ENCODE measurements at places on chromosomes 1 and 21. TPM values are rescaled to one million over a fixed set of nuclear protein-coding genes. Genes with fewer than 3 reads are reported as not detected.

GRCh38 chr1:30058970-30059369 lies 664.4 kb downstream of the MATN1 start:
- H3K27me3 ChIP-seq, result peaks cover 7% of the 10 kb centered on the region
- H3K4me1 ChIP-seq, result no peaks in the 10 kb centered on the region
- no peak overlapping the region for H3K27ac ChIP-seq
- H3K4me3 ChIP-seq, result no peak overlapping the region

Gene CFAP141
- not detected for total RNA-seq

GRCh38 chr1:222049176-222049575 lies 307.3 kb upstream of the DUSP10 start:
- DNase-seq, result no peak
- no peaks in the 10 kb centered on the region for H3K36me3 ChIP-seq
- peaks cover 9% of the 10 kb centered on the region for H3K27me3 ChIP-seq
- H3K4me3 ChIP-seq, result no peak overlapping the region
- H3K27ac ChIP-seq, result no peak overlapping the region

DNA sequence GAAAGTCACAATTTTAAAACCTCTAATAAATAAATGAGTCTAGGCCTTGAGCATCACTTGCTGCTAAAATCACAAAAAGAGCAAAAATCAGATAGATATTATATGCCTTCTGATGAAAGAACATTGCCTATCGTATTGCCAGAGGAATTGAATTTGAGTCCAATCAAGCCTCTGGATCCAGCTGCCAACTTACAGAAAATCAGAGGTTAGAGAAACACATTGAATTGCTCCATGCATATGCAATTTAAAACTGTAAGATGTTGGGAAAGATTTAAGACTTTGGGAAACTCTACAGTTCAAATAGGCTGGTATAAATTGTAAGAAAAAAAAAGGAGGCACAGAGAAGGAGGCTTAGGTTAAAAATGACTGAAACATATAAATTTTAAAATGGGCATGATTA lies 93.5 kb downstream of the TM2D1 start:
- no peak overlapping the region for H3K27ac ChIP-seq
- no peak for DNase-seq
- no peaks in the 10 kb centered on the region for H3K36me3 ChIP-seq
- no peaks in the 10 kb centered on the region for H3K27me3 ChIP-seq

Gene YIPF1
- total RNA-seq, result 48.5 TPM

Gene G0S2
- total RNA-seq, result 9.6 TPM

GRCh38 chr1:97423403-97423802 lies 497.4 kb downstream of the DPYD start:
- no peak for DNase-seq
- H3K36me3 ChIP-seq, result no peaks in the 10 kb centered on the region
- no peak overlapping the region for H3K4me3 ChIP-seq
- H3K27me3 ChIP-seq, result no peaks in the 10 kb centered on the region

Gene NGF
- total RNA-seq, result not detected

DNA sequence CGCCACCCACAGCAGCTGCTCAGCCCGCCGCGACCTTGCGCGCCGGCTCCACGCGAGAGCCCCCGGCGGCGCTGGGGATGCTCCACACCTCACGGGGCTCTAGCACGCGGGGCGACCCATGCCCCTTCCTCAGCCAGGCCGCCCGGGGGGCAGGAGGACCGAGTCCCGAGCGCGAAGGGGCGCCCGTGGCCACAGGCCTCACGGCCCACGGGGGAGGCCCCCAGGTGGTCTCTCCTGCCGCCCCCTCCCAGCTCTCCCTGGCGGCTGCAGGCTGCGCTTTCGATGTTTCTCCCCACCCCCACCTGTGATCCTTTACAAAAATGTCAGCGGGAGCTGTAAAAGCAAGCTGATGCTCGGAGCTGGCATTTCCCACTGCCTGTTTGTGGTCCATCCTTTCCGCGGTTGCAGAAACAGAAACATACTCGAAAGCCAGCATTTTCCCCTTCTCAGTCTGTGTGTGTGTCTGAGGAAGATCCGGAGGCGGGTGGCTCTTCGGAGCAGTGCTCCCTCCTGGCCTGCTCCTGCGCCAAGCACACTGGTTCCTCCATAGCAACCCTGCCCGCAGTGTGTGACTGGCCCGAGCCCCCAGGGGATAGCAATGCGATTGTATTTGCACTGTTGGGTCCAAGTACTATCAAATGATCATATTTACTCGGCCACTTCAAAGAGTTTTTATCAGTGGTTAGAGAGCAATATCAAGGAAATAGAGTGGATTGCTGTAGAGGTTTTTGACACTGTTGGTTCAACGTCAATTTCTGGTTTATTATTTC lies 2.1 kb downstream of the KIF26B start:
- no peak overlapping the region for H3K27ac ChIP-seq
- peak overlapping the region; percentile 89 for H3K4me3 ChIP-seq
- peak; percentile 5 for DNase-seq
- H3K36me3 ChIP-seq, result peaks cover 2% of the 10 kb centered on the region
- peaks cover 65% of the 10 kb centered on the region for H3K27me3 ChIP-seq

Gene MATN1
- total RNA-seq, result 1.2 TPM

DNA sequence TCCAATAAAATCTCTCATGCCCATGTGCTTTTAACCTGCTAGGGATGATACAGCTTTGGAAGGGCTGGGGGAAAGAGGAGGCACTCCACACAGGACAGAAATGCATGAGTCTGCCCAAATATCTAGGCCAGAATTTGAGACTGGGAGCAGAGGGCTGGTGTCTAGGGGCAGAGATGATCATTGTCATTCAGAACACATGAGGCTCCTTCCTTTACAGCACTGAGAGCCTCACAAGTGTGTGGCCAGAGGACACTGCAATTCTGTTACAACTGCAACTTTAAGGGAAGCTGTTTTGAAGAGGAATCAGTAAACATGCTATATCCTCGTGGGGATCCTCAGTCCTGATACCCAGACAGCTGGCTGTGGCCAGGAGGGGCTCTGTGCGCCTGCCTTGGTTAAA lies 541.3 kb downstream of the OMA1 start:
- H3K4me1 ChIP-seq, result no peaks in the 10 kb centered on the region
- no peak for DNase-seq
- no peak overlapping the region for H3K27ac ChIP-seq
- no peak overlapping the region for H3K4me3 ChIP-seq

DNA sequence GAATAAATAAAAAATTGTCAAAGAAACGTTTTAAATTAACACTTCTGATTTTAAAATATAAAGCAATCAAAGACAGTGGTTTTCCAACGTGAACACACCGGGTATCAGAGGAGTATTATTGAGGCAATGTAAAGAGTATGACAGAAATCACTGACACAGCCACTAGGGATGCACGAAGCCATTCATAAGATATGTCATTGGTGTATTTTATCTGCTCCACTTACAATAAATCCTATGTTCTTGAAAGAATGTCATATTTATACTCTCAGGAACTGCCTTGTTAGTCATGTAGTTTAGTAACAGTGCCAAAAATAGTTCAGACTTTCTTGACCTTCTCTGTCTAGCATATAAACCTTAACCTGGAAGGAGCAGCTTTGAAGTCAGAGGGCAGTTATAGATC lies 835.0 kb upstream of the NCAM2 start:
- H3K27ac ChIP-seq, result no peak overlapping the region
- H3K36me3 ChIP-seq, result peaks cover 1% of the 10 kb centered on the region
- no peaks in the 10 kb centered on the region for H3K4me1 ChIP-seq
- H3K4me3 ChIP-seq, result no peak overlapping the region

- DNase-seq, result no peak
- peaks cover 13% of the 10 kb centered on the region for H3K27me3 ChIP-seq
- H3K27ac ChIP-seq, result no peak overlapping the region
- peaks cover 1% of the 10 kb centered on the region for H3K36me3 ChIP-seq
Observed at GRCh38 chr1:245434280-245434679, 279.5 kb downstream of the KIF26B start.

Gene SPATA45
- total RNA-seq, result not detected

GRCh38 chr1:98044071-98044697 lies 123.3 kb upstream of the DPYD start:
- peaks cover 29% of the 10 kb centered on the region for H3K4me1 ChIP-seq
- no peak overlapping the region for H3K27ac ChIP-seq
- H3K36me3 ChIP-seq, result peaks cover 5% of the 10 kb centered on the region
- H3K4me3 ChIP-seq, result peak overlapping the region; percentile 79

GRCh38 chr1:25522031-25522655 lies 21.3 kb upstream of the LDLRAP1 start:
- peaks cover 4% of the 10 kb centered on the region for H3K4me1 ChIP-seq
- no peak overlapping the region for H3K27ac ChIP-seq
- no peak for DNase-seq
- no peaks in the 10 kb centered on the region for H3K27me3 ChIP-seq
- H3K4me3 ChIP-seq, result no peak overlapping the region

Gene ATP8B2
- 52.6 TPM for total RNA-seq

- no peaks in the 10 kb centered on the region for H3K27me3 ChIP-seq
- no peaks in the 10 kb centered on the region for H3K36me3 ChIP-seq
- no peak for DNase-seq
- no peak overlapping the region for H3K4me3 ChIP-seq
- no peak overlapping the region for H3K27ac ChIP-seq
- peaks cover 12% of the 10 kb centered on the region for H3K4me1 ChIP-seq
Observed at GRCh38 chr1:62295921-62296491, 23.2 kb downstream of the KANK4 start.

DNA sequence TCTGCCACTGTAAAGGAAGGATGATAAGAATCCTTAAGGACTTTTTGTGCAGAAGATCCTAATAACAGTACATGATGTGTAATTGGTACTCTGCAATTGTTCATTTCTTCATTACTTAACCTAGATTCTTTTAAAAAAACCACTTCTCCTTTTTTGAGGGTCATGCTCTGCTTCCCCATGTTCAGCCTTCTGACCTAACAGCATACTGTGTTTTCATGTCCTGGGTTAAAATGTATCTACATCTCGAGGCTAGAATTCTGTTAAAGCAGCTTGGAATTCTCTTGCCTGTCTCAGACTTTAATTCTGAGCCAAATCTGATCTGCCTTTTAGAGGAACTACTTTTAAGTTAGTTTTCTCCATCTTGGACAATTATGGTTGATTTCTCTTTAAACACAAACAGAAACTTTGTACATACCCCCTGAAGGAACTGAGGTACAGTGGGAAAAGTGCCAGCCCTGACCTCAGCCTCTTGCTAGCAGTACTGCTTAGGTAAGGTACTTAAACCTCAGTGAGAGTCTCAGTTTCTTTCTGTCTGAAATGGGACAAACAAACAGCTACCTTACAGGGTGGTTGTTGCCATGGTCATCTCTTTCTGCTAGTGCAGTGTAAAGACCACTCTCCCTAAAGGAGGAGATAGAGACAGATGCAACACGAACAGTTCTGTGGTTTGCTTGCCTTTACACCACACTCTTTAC lies 103.2 kb upstream of the DYNLT5 start:
- H3K27ac ChIP-seq, result no peak overlapping the region
- no peaks in the 10 kb centered on the region for H3K36me3 ChIP-seq
- no peak for DNase-seq
- no peaks in the 10 kb centered on the region for H3K4me1 ChIP-seq

- no peaks in the 10 kb centered on the region for H3K36me3 ChIP-seq
- H3K27me3 ChIP-seq, result no peaks in the 10 kb centered on the region
- no peak overlapping the region for H3K4me3 ChIP-seq
Observed at GRCh38 chr21:22363504-22363903, 1365.3 kb downstream of the NCAM2 start.

DNA sequence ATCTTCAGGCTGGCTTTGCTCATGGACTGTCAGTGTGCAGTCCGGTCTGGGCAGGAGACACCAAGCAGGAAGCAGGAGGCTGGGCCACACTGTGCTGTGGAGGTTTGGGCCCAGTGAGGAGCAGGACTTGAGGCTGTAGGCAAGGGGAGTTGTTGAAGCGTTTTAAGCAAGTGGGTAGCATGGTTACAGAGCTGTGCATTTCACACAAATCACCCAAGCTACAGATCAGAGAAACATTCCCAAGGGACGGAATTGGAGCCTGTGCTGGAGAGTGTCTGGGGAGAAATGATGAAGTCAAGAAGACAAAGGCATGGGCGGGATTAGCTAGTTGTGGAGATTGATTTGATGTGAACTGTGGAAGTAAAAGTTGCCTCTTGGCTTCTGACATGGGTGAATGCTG lies 60.9 kb downstream of the KIF21B start:
- no peaks in the 10 kb centered on the region for H3K36me3 ChIP-seq
- H3K27ac ChIP-seq, result no peak overlapping the region
- DNase-seq, result no peak
- H3K4me1 ChIP-seq, result no peaks in the 10 kb centered on the region
- H3K4me3 ChIP-seq, result no peak overlapping the region
- H3K27me3 ChIP-seq, result no peaks in the 10 kb centered on the region

DNA sequence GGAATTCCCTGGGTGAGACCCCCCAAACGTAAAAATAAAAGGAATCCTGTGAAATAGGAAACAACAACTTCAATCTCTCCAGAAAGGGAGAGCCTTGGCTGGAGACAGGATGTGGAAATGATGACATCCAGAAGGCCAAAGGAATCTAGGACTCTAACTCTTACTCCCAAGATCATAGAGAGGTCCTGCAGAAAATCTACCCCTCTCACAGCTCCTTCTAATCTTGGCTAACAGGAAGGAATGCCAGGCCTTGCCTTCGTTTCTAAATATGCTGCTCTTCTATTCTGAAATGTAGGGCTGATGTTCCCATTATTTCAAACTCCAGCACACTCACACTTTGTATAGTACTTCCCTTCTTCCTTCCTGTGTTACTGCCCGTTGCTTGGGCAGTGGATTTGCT lies 40.7 kb downstream of the ARHGEF11 start:
- H3K4me3 ChIP-seq, result no peak overlapping the region
- H3K36me3 ChIP-seq, result no peaks in the 10 kb centered on the region
- H3K4me1 ChIP-seq, result no peaks in the 10 kb centered on the region
- no peak overlapping the region for H3K27ac ChIP-seq

DNA sequence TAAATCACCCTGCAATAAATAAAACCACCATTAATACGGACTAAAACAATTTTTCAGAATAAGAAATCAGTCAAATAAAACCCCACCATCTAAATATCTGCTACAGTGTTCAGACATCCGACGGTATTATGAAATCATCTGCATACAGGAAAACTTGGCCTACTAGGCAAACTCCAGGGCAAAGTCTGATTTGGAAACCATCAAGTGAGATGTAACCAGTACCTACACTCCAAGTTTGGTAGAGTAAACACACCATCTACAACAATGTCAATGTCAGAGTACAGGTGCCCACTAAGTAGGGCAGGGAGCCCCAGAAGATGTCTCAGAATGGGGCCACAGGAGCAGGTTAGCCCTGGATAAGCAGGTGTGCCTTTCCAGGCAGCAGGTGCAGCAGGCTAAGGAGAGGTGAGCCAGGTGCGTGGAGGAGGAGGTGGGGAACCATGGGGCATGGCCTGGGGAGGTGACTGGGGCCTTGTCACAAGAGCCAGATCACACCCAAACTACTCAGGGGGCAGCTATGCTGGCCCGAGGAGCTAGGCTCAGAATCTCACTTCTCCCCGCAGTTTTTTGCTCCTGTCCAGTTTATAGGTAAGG lies 59.6 kb downstream of the CAPZB start:
- peaks cover 94% of the 10 kb centered on the region for H3K4me1 ChIP-seq
- no peaks in the 10 kb centered on the region for H3K27me3 ChIP-seq
- no peak overlapping the region for H3K27ac ChIP-seq
- no peak overlapping the region for H3K4me3 ChIP-seq
- DNase-seq, result no peak

- no peaks in the 10 kb centered on the region for H3K27me3 ChIP-seq
- no peak overlapping the region for H3K4me3 ChIP-seq
Observed at GRCh38 chr1:237448042-237448441, 406.1 kb downstream of the RYR2 start.

Measured in activated T-cell treated with anti-CD3 and anti-CD28 coated beads, Interleukin-2, amount 50 U/mL, for 72 hours (primary cell).